ENCODE measurements at places on chromosomes 2 and 18.
A peak's percentile ranks its signal among the peaks of the same experiment; 100 is the strongest.

DNA sequence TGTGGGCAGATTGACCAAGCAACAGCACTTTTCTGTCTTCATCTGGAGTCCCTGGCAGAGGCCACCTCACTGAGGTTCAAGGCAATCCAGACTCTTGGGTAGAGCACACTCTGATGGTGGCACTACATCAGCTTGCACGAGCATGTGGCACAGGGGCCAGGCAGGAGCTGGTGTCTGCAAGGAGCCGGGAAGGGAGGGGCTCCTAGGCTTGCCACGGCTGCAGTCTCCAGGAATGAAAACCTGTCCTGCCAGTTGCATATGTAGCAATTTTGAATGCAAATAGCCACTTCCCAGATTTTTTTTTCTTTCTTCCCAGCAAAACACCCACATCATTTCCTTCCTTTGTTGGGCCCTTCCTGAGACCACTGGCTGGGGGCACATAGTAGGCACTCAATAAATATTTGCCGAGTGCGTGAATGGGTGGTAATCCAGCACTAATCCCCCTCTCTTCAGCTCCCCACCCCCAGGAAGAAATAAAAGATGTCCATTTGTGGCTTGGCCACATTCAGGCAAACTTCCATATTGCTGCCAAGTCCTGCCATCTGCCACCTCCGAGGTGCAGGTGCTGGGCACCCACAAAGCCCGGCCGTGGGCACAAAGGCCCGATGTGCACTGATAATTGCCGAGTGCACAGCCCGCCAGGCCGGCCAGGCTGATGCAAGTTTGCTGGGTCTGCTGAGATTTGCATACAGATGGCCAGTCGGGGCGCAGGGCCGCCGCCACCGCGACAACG is 72.4 kb downstream of the MYCN start:
- DNase-seq = peak; percentile 19

DNA sequence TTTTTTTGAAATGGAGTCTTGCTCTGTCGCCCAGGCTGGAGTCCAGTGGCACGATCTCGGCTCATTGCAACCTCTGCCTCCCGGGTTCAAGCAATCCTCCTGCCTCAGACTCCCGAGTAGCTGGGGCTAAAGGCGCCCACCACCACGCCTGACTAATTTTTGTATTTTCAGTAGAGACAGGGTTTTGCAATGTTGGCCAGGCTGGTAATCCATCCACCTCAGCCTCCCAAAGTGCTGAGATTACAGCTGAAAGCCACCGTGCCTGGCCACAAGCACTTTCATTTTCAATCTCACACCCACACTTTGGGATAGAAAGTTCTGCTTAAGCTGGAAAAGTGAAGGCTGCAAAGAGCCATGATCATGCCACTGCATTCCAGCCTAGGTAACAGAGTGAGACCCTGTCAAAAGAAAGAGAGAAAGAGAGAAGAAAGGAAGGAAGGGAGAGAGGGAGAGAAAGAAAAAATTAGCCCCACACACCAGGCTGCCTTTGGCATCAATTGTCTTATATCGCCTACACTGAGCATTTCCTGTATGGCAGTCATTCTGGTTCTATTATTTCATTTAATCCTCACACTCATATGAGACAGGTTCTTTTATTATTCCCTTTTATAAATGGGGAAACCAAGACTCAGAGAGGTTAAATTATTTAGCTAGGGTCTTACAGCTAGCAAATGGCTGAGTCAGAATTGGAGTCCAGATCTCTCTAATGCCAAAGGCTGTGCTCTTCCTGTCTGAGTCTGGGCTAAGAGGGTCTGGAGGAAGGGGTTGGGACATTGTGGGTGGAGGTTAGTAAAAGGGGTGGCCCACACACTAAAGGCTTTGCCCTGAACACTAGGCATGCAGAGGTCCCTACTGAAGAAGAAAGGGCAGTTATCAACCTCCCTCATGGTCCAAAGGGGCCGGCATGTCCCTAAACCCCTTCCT is 37.9 kb upstream of the PKDCC start:
- no peak for DNase-seq

GRCh38 chr2:192448881-192449280 is 254.1 kb upstream of the TMEFF2 start:
- no peak for DNase-seq

- DNase-seq = no peak
Observed at GRCh38 chr2:200373973-200374416, 67.5 kb downstream of the SPATS2L start.

DNA sequence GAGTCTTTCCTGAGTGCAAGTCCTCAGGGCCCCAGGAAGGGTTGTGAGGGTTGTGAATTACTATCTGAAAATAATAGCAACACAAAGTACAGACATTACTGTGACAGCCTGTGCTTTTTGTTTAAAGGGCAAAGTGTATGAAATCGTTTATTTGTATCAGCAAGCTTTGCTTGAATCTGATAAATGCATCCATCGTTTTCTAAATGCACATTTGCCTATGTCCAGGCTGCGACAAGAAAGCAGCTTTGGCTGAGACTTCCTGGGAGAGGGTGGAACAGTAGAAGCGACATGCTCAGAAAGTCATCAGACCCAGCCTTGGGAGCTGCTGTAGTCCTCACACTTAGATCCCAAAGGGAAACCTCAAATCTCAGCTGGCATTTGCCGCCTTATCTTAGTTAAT is 524.2 kb upstream of the SALL3 start:
- no peak for DNase-seq

GRCh38 chr2:10022966-10023662 is 20.2 kb upstream of the KLF11 start:
- DNase-seq = no peak

DNA sequence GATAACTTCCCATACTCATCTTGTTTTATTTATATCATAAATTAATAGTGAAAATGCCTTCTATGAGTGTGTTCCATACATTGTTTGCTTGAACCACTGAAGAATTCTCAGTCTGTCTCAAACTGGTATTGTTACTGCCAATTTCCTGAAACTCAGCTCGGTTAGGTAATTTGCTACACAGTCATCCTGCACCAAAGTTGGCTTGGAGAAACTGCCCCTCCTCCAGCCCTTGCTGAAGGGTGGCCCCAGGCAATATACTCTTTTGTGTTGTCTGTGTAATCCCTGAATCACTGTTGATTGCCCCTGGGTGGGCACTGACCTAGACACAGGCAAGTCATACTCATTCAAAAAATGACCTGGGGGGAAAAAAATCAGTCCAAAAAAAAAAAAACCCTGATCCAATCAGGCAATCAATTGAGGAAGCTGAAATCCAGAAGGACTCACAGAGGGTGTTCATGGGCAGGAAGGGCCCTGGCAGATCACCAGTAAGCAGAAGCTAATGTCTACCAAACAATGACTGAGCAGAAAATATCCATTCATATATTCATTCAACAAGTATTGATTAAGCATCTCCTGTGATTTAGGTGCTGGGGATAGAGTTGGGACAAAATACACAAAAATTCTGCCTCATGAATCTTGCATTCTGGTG is 3.8 kb upstream of the SESTD1 start:
- DNase-seq = peak; percentile 56

DNA sequence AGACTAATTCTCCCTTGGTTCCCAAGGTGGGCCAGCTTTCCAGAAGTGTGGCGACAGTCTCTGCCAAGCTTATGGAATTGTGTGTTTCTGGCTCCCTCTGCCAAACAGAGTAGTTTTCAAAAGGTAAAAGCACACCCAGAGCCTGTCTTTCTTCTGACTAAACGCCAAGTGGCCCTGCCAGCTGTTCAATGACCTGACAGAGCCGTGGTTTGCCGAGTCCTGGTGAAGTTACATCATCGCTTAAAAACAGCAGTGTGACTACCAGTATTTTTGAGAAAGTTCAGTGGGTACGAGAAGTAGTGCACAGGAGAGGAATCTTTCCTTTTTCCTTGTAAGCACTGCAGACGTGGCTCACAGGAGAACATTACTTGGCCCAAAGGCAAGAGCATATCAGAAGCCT is 1.9 kb downstream of the PER2 start:
- DNase-seq = peak; percentile 9

GRCh38 chr2:97769308-97769707 is 55.9 kb downstream of the ZAP70 start:
- no peak for DNase-seq

GRCh38 chr2:10431797-10432196 is 16.3 kb downstream of the ODC1 start:
- no peak for DNase-seq

- peak; percentile 38 for DNase-seq
Observed at GRCh38 chr2:160252278-160252887, 52.3 kb upstream of the ITGB6 start.

GRCh38 chr18:12577848-12578247 is 80.1 kb downstream of the SPIRE1 start:
- no peak for DNase-seq

- no peak for DNase-seq
Observed at GRCh38 chr2:26566081-26566375, 75.1 kb downstream of the CIB4 start.

DNA sequence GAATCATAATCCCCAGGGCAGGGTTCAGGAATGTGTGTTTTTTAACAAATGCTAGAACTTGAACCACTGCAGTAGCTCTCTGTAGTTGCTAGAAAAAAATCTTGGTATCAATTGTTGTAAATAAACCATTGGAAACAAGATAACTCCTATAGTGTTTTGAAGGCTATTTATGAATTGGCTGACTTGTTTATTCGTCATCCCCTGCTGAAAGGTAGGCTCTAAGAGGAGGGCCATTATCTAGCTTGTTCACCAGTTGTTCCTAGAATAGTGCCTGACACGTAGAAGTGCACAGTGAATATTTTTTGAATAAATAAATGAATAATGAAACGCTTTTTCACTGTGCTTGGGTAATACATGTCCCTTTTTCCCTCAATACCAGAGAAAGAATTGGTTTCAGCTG is 211.4 kb downstream of the BABAM2 start:
- no peak for DNase-seq

- no peak for DNase-seq
Observed at GRCh38 chr2:224174990-224175389, 135.9 kb upstream of the SERPINE2 start.

GRCh38 chr18:46163091-46163490 is 58.9 kb downstream of the HAUS1 start:
- no peak for DNase-seq

DNA sequence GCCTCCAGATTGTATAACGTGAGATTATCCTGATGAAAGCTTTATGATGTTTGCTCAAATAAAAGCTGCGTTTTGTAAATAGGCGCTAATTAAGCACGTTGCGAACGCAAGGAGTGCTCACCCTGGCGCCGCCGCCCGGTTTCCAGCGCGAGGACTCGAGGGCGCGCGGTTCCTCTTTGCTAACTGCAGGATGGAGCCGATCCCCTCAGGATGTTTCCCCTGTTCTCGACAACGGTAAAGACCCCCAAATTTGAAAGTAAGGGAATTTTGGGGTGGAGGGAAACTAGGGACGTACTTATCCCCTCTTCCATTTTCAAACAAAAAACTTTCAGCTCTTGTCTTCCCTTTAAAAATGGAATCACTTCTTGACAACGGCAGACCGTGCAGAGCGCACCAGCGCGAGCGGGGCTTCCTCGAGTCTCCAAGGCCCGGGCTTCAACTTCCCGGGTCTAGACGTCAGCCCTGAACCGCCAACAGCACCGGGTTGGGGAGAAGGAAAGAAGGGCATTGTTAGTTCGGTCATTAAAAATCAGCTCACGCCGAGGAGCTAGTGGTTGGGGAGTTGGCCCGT is 1.1 kb upstream of the GBX2 start:
- DNase-seq = no peak

GRCh38 chr2:59885541-59885940 is 667.9 kb downstream of the BCL11A start:
- no peak for DNase-seq

GRCh38 chr2:166972002-166972401 is 83.7 kb downstream of the XIRP2 start:
- DNase-seq = no peak

DNA sequence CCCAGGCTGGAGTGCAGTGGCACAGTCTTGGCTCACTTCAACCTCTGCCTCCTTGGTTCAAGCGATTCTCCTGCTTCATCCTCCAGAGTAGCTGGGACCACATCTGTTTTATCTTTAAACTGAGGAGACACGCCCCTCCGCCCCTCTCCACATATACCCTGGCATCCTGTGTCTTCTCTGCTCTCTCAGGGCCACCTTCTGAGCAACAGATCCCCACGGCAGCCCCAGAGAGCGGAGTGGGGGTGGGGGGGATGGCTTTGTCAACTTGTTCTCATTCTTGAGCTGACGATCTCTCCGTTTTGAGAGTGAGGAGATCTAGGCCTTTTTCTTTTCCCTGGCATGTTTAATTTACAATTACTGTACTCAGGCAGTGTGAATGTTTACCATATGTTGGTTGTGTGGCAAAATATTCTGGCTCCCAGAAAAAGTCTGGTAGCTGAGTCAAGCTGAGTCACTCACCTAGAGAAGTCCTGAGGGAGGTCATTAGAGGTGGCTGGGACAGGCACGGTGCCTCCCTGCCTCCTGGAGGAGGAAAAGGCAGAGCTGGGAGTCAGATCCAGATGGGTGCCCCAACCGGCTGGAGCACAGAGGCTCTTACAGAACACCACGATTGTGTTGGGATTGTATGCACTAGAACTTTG is 19.5 kb upstream of the ID2 start:
- no peak for DNase-seq

DNA sequence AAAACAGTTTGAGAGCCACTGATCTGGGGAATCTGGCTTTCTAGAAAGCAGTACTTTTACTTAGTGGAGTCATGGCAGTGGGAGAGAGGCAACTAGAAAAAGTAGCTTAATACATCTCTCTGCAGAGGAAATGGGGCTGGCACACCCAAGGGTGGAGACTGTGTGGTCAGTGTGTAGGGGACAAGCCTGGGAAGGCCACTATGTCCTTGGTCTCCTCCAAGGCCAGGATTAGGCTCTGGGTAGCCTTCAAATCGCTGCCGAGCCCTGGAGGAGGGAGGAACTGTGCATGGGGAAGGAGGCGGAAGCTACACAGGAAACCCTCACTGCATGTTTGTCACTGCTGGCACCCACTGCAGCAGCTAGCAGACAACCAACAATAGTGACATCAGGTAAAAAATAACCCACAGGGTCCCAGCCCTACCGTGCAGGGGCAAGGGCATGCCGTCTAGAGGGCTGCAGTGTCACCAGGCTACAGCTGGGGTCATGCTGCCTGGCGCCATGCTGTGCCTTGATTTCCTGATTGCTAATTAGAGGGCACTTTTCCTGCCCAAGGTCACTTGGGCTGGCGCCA is 34.8 kb downstream of the LBH start:
- peak; percentile 66 for DNase-seq

GRCh38 chr2:224369028-224369632 is 32.8 kb downstream of the FAM124B start:
- peak; percentile 38 for DNase-seq

- DNase-seq = no peak
Observed at GRCh38 chr2:20758997-20759396, 63.9 kb downstream of the LDAH start.

DNA sequence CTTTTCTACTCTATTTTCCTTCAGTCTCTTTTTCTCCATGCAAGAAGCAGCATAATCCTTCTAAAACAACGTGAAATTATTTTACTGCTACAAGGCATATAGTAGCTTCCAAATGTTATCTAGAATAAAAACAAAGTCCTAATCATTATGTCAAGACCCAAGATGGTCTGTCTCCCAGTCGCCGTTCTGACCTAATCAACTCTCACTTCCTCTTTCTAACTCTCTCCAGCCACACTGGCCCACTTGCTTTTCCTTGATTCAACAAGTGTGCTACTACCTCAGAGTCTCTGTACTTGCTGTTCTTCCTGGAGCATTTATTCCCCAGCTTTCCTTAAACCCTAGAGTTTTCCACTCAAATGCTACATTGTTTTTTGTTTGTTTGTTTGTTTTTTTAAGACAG is 1491.2 kb downstream of the LRP1B start:
- DNase-seq = no peak

All from suppressor macrophage (primary cell).